Stimulated activated CD4-positive, alpha-beta T cell treated with anti-CD3 and anti-CD28 coated beads, Interleukin-2, amount 100 ng/mL, for 24 hours (primary cell): ENCODE measurements at places on chromosomes 1 and 21.
A peak's percentile ranks its signal among the peaks of the same experiment; 100 is the strongest.

- no peak for DNase-seq
These were observed 27.3 kb downstream of the F11R start for GRCh38 chr1:160993544-160994193.

DNA sequence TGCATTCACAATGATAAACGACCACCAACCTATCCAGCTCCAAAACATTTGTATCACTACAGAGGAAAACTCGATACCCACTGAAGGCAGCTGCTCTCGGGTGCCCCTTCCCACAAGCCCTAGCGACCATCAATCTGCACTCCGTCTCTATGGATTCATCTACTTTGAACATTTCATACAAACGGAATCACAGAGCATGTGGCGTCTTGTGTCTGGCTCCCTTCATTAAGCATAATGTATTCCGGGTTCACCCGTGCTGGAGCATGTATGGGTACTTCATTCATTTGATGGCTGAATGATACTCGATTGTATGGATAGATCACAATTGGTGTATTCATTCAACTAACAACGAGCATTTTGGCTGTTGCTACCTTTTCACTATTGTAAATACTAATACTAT, 340.2 kb downstream of the SMYD3 start:
- DNase-seq, result no peak

DNA sequence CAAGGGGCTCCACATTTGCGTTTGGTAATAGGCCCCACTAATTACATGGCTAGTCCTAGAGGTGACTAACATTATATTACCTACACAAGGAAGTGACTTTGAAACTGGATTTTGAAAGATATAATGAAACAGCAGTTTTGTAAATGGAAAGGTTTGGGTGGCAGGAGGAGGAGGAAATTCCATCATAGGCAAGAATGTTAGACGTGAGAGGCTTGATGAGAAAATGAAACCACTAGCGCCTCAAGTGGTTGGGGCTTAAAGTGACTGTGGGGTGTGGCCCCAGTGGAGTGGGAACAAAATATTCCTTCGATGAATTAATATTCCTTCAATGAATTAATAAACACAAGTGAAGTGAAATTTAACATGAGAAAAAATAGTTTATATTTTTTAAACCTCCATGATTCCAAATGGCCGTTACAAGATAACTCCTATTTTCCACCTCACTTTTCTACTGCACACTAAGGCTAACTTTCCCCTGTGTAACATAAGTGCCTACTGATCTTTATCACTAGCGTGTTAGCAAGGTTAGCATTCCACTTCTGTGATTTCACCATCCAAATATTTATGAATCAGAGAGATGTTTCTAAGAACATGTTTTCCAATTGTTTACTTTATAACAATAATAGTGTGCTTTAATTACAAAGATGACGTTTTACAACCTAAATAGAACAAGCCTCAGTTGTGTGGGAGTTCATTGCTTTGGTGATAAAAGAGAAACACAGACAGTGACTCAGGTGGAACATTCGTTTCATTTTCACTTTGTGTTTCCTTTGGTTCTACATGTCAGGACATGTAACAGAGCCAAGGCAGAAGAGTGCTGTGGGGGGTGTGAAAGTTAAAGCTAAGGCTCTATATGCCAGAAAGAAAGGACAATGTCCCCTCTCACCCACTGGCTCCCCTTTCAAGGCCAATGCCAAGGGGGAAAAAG, 12.5 kb upstream of the ATF3 start:
- peak; percentile 57 for DNase-seq

- no peak for DNase-seq
These were observed 85.0 kb downstream of the PLPPR5 start for GRCh38 chr1:98919652-98920051.

GRCh38 chr1:95040032-95040525, 32.7 kb downstream of the ALG14 start:
- DNase-seq, result no peak

- DNase-seq, result no peak
These were observed 35.4 kb upstream of the AGPAT3 start for GRCh38 chr21:43829575-43830119.

DNA sequence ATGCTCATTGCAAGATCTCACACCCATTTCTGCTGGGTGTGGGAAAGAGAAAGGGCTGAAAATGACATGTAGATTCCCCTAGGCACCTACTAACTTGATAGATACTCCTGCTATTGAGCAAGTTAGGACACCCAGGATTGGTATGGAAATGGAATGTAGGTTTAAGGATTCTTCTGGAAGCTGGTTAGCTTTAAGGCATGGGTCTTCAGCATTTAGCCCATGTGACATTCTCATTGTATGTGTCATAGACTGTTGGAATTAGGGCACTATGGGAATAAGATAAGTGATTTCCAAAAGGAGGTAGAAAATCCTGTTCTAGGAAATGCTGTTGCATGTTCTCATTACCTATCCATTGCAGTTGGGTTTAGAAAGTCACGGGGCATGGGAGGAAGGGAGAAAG, 76.2 kb downstream of the DISC1 start:
- DNase-seq, result no peak

- DNase-seq, result no peak
These were observed 96.1 kb downstream of the CHD1L start for GRCh38 chr1:147338571-147338970.

- DNase-seq, result no peak
These were observed 68.0 kb downstream of the MEGF6 start for GRCh38 chr1:3543076-3544039.

GRCh38 chr1:193115629-193116227, 6.1 kb upstream of the CDC73 start:
- no peak for DNase-seq

- no peak for DNase-seq
These were observed 240.7 kb upstream of the HOOK1 start for GRCh38 chr1:59574085-59574484.

DNA sequence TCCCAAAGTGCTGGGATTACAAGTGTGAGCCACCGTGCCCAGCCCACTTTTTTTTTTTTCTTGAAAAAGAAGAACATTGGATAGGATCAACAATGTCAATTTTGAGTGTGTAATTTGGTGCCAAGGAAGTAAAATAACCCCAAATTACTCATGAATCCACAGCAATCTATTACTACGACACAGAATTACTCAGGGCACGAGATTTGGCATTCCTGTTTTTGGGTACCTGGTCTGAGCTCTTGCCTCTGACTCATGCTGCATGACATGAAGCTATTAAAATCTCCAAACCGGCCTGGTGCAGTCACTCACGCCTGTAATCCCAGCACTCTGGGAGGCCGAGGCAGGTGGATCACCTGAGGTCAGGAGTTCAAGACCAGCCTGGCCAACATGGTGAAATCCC, 10.4 kb downstream of the RNF19B start:
- DNase-seq, result no peak

DNA sequence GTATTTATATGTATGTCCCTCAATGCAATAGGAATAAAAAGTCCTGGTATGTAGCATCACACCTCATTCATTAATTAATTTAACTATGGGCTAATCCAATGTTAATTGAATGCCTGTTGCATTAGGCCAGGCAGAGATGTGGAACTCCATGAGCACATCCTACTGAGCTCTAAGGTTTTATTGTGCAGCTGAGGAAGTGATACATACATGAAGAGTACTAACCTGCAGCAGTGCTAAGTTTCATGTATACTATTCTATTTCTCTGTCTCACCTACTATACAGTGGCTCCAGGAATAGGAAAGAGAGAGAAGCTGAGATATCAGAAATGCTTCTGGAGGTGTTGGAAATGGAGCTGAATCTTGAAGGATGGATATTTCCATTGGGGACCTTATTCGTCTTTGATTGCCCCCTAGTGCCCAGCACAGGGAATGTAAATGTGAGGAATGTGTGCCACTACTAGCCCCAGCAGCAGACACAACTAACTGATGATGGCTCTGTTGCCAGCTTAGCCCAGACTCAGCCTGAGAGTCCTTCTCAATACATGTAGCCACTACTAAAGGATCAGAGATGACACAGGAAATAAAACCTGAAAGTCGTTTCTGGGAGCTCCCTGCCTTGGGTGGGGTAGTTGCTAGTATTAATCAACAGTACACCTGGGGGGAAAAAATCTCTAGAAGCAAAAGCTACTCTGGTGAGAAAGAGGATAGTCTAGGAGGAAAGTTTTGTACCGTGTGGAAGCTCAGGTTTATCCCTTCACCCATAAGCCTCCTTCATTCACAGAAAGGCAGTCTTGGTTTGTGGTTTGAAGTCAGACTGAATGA, 173.3 kb upstream of the FOXD3 start:
- peak; percentile 8 for DNase-seq

DNA sequence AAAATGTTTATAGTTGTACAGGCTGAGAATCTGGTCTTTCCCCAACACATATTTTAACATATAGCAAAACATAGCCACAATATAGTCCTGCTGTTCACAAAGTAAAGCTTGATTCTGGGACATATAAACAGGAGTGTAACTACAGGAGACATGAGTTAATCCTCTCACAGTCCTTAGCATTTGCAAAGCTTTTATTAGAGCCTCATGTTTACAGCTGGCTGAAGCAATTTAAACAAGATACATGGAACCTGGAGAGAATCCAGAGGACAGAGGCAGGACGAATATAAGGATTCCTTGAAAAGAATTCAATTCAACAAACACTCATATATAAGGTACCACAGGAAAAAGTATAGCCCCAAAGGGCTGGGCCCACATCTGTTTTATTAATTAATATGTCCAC, 163.4 kb downstream of the ADGRL4 start:
- no peak for DNase-seq

DNA sequence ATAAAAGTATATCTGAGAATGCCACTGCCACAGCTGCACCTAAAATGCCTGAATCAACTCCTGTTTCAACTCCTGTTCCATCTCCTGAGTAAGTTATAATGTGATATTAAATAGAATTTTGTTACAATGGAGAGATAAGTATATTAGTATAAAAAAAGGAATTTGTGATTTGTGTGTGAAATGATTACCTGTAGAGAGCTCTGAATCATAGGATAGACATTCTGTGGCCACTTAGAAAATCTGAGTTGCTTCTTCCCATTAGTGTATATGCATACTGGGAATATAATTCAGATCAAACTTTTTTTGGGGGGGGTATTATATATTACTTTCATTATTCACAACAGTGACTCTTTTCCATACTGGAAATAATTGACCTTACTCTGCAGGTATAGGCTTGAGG, 52.9 kb downstream of the SUCO start:
- no peak for DNase-seq

DNA sequence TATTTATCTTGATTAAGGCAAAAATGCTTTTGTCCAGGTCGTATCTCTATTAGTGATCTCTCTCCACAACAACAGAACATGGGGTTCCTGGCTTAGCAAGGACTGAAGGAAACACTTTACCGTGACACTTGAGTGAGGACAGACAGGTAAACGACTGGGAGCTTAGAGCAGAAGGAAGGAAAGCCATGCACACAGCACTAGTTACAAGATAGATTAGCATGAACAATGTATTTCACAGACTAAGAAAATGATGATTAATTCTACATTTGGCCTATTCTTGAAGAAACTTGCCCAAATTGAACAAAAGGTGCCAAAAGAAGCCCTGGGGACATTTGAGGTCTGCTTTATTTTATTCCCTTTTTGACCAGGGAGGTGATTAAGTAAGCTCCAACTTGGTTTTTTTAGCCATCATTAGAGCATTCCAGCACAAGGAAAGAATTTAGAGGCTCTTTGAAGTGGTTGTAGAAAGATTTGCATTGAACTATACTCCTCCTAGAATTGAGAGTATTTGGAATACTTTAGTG, 248.5 kb downstream of the USP25 start:
- no peak for DNase-seq

DNA sequence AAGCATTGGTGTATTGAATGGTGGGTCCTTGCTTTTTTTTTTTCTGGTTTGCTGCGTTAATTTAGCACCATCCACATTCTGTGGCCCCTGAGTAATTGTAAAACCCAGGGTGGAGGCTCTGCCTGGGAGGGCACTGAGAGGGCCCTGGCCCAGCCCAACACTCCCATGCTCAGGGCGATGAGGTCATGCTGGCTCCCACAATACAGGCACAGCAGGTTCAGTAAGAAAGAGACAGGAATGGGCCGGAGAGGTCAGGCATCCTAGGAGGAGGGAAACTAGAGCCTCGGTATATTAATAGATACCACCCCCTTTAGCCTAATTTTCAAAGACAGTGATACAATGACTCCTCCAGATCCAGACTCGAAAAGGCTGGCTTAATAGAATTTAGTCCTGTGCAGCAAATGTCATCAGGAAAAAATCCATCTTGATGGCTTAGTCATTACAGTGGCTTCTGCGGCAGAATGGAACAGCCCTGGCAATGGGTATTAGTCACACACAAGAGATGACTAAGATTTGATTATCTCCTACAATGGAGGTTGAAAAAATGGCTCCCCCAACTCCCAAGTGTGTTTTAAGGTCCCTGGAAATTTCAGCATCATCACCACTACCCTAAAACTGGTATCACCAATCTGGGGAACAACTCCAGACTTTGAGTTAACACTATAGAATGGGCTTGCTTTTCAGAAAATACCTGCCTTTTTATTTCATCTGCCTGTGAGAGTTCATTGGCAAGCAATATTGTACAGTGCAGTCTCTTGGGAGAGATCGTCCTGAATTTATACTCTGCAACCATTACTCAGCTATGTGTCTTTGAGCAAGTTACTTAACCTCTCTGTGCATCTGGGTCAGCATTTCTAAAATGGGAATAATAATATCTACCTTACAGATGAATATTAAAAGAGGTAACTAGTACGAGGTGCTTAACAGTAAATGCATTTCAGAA, 43.9 kb upstream of the LYST start:
- DNase-seq, result peak; percentile 46

GRCh38 chr1:239025223-239025622, 361.1 kb upstream of the CHRM3 start:
- no peak for DNase-seq

DNA sequence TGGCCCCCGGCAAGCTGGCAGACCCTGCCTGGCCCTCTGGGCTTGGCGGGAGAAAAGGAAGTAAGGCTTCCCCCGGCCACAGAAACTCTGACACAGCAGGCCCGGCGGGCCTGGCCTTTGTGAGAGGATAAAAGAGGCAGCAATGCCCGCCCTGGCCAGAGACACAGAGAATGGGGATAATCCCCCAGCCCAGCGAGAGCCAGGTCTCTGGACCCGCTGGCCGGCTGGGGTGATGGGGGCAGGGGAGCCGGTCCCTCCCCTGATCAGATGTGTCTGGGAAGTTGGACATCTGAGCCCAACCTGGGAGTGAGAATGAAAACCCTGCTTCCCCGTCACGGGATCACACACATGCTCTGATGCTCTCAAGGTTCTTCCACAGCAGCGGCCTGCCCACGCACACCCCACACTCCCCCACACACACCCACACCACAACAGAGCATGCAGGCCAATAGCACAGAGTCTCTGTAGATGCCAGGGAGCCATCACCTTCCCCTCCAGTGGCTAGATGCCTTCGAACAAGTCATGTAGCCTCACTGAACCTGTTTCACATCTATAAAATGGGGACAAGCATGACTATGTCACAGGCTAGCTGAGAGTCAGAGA, 4.2 kb downstream of the RSPO1 start:
- DNase-seq, result no peak

GRCh38 chr1:229037806-229038405, 233.0 kb upstream of the RAB4A start:
- no peak for DNase-seq

DNA sequence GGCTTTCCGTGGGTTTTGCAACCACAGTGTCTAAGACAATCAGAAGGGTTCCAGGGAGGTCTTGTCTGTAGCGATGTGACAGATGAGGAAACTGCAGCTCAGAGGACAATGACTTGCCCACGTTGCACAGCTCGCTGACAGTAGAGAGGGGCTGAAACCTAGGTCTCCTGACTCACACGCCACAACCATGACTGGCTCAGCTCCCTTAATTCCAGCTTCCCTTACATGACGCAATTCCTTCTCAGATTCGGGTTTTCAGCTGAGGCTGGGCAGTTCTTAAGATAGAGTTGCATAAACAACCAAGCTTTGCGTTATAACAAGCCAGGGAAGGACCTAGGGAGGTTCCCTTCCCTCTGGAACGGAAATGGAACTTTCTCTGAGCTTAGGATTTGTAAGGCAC, 36.3 kb downstream of the DHCR24 start:
- DNase-seq, result no peak
